Osteoblast (primary cell): ENCODE measurements at places on chromosomes 11 and 22.

- no peak for DNase-seq
These were observed 127.9 kb upstream of the MTMR2 start for GRCh38 chr11:96051820-96052219.

DNA sequence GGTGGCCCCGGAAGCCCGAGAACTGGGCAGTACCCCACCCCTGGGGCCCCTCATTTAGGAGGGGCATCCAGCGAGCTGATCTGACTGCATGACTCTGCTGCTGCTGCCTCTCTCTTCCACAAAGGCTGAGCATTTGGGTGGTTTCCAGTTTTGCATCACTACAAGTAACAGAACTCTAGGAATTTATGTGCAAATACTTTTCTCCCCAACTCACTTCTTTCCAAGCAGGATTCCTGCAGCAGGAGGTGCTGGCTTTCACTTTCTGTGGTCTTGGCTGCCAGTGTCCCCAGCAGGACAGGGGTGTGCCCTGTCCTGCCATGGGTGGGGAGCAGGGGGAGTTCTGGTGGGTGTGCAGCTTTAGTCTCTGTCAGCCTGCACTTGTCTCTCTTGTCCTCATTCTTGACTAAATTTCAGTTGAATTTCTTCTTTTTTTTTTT lies 21.2 kb downstream of the UPB1 start:
- DNase-seq: peak; percentile 96

DNA sequence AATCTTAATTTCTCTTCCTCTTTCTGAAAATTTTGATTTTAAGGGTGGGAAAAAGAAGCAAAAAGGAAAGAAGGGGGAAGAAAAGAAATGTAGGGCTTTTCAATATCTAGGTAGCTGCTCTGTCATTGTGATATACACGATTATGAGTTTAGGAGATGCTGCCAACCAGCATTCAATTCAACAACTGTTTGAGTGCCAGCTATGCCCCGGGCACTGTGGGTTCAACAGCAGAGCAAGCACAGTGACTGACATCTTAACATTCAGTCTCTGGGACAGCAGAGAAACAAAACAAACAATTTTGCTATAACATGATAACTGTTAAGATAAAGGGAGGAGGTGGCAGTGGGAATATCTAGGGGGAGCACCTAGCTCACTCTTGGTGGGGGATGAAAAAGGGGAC lies 91.6 kb downstream of the DBX1 start:
- no peak for DNase-seq

- DNase-seq: no peak
These were observed at the start of gene CASP4 for GRCh38 chr11:104968355-104968855. Gene CASP4 (minus strand): TSS chr11:104968574. CDS start chr11:104968525, 49 bp downstream.

DNA sequence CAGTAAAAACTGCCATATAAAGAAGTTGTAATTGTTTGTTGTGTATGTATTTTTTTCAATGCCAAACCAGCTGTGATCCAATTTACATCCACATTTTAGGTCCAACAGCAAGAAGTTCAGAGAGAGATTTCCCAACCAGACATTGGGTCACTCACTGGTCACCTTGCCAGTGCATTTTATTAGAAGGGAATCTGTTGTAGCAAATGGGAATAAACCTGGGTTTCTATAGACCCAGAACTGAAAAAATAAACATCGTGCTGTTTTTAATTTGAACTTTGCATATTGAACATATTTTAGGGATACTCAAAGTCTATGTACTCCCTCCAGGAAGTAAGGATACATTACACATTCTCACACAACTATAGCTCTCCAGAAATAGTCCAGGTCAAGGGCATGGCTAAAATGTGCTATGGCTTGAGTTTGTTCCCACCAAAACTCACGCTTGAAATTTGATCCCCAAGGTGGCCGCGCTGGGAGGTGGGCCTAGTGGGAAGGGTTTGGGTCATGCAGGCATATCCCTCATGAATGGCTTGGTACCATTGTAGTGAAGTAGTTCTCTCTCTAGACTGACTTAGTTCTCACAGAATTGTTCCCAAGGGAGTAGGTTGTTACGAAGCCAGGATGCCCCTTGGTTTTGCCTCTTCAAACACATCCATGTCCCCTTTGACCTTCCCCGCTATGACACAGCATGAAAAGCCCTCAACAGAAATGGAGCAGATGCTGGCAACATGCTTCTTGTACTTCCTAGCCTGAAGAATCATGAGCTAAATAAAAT lies 90.9 kb downstream of the RRAS2 start:
- DNase-seq: no peak

GRCh38 chr22:35186492-35186891 lies 70.8 kb upstream of the HMGXB4 start:
- no peak for DNase-seq

DNA sequence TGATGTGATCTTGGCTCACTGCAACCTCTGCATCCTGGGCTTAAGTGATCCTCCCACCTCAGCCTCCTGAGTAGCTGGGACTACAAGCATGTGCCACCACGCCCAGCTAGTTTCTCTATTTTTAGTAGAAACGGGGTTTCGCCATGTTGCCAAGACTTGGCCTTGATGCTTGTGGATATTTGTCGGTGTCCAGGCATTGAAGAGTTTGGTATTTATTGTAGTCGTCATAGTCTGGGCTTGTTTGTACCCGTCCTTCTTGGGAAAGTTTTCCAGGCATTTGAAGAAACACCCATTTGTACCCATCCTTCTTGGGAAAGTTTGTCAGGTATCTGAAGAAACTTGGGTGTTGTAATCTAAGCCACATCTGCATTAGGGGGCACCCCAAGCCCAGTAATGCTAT lies 28.7 kb downstream of the FCHSD2 start:
- no peak for DNase-seq

DNA sequence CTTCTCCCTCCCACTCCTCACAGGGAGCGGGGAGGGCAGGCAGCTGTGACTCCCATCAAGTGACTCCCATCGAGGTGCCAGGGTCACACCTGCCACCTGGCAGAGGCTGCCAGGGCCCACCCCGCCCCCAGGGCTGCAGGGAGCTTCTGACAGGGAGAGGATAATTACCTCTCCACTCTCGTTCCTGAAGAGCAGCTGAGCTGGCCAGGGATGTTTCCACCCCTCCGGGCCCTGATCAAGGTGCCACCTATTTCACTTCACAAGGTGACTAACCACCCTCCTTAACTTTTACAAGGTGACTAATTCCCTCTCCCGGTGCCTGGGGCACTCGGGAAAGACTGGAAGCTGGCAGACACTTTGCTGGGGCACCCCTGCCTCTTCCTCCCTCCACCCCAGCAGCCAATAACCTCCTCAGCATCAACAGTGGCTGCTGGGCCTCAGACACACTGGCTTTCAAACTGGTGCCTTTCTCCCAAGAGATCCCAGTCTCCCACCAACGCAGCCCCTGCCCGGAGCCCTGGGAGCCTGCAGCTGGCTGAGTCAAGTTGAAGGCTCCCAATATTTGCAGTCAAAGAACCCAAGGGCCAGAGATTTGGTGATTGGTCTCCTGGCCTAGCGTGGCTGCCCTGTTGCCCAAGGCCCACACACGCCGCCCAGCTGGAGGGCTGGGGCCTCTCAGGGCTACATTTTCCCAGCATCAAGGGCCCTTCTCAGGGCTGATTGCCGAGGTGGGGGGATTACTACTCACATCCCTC lies 22.0 kb upstream of the MYRF start:
- no peak for DNase-seq

DNA sequence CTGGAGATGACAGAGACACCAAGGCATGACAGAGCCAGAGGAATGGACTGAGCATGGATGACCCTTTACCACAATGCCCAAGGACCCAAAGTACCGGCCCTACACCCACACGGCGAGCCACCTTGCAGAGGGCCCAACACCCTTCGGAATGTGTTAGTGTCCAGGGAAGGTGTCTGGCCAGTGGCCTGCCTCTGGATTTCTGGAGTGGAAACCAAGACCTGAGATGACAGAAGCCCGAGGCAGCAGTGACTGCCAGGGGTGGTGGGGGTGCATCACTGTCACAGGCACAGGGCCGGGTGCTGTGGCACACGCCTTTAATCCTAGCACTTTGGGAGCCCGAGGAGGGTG lies 28.7 kb downstream of the PDGFB start:
- DNase-seq: no peak

DNA sequence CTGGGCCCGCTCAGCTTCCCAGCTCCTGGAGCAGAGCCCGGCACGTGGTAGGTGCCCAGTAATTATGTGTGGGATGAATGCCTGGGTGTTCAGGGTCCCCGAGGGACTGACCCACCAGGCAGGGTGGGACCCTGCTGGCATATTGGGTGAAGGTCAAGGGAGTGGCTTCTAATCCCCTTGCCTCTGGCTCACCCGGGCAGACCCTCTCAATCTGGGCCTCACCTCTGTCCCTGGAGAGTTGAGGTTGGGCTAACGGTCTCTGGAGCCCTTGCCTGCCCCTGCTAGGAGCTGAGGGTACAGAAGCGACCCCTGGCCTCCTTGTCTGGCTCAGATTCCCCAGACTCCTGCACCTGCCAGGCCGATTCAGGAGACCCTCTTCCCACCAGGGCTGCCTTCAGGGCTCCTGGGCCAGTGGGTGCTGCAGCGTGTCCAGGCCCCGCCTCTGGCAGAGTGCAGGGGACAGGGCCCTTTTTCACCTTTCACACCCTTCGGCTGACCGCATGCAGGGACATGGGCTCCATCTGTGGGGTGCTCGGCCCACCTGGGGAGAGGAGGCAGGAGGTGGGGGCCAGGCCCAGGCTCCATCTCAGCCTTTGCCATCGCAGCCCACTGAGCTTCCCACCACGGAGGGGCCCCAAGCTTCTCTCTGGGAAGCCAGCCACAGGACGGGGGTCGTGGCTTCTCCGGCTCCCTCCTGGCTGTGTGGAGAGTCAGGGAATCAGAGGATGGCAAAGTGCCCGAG lies 3.8 kb upstream of the CTSD start:
- peak; percentile 50 for DNase-seq
